ENCODE measurements at places on chromosomes 7 and 10. TPM values are rescaled to one million over a fixed set of nuclear protein-coding genes. Genes with fewer than 3 reads are reported as not detected.

MEOX2 gene
- not detected for total RNA-seq

GRCh38 chr10:110398419-110399105 lies 93.8 kb upstream of the SMNDC1 start:
- DNase-seq = peak; percentile 99

DNA sequence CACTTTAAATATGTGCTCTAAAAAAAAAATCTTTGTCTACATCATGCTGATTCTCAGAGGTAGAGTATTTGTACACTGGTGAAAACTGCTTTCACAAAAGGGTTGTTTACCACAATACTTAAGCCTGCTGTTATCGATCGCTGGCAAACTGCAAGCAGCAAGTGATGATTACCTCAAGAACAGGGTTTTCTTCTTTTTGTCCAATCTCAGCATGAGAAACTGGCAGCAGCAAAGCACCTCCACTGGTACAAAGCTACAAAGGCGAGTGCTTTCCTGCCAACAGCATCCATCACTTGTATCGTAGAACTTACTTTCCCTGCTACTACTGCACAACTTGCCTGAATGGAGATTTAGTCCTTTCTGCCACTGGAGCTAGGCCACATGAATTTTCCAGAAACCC lies 276.5 kb downstream of the DGKB start:
- no peak for DNase-seq

DNA sequence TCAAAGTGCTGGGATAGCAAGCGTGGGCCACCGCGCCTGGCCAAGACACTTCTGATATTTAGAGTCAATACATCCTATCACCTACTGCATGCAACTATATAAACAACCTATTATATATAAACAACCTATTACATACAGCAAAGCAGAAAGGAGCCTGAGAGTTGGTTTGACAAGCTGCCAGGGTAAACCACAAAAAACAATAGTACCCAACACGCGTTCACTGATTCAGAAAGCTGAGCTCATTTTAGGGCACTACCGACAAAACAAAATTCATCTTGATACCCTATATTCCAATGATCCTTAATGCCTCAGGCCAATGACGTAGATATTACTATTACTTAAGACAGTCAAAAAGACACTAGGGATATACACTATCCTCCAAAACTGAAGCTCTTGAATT lies 16.2 kb downstream of the MALSU1 start:
- DNase-seq = no peak

- no peak for DNase-seq
These were observed at the start of gene MUC3A for GRCh38 chr7:100949227-100949932. Gene MUC3A, plus strand, starts transcription at chr7:100949534. Its CDS starts 91 bp downstream, at chr7:100949625.

ANKRD1 gene
- total RNA-seq = 8.2 TPM

OPN1SW gene
- total RNA-seq = not detected

DNA sequence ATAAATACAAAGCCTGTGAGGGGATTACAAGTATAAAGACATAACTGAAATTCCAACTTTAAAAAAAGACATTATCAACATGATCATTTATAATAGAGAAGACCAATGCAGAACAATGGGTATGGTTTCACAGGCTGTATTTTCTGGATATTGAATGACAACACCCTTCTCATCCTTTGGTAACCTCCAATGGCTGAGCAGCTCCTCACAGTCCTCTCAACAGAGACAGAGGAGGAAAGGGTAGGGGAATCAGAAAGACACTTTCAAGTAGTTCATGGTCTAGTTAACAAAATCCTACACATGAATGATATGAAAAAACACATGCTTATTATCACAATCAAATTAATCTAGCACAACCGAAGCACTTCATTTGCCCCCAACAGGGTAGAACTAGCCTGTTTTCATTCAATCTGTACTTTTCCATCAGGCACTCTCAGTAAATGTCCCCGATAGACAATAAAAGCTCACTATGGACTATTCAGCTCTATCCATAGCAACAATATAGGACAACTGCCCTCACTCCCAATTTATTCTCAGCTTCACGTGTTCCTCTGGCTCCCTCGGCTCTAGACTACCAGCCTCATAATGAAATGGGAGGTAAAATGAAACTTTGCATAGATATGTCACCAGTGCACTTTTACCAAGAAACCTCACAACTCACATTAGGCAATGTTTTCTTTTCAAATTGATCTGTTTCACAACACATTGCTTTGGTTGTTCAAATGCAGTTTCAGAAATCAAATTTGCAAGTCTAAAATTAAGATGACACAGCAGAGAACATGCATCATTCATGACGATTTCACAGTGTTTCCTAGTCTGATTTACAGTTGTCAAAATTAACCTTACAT lies 211.4 kb downstream of the THSD7A start:
- no peak for DNase-seq

Measured in NCI-H460 (cell line).